Osteocyte (in vitro differentiated cells): ENCODE measurements at places on chromosomes 5 and 9. TPM values are rescaled to one million over a fixed set of nuclear protein-coding genes. Genes with fewer than 3 reads are reported as not detected.

Gene GMCL2
- total RNA-seq, result not detected in 2 replicates

Gene PRUNE2
- total RNA-seq, result 1.0 and 1.3 TPM in 2 replicates

Gene TTC16
- not detected in 2 replicates for total RNA-seq

Gene PCDH12
- total RNA-seq, result not detected in 2 replicates

Gene C9orf50
- total RNA-seq, result not detected in 2 replicates

Gene RNF183
- total RNA-seq, result not detected in 2 replicates

Gene CDH18
- total RNA-seq, result not detected in 2 replicates

Gene TNIP1
- 73.5 and 85.5 TPM in 2 replicates for total RNA-seq

DNA sequence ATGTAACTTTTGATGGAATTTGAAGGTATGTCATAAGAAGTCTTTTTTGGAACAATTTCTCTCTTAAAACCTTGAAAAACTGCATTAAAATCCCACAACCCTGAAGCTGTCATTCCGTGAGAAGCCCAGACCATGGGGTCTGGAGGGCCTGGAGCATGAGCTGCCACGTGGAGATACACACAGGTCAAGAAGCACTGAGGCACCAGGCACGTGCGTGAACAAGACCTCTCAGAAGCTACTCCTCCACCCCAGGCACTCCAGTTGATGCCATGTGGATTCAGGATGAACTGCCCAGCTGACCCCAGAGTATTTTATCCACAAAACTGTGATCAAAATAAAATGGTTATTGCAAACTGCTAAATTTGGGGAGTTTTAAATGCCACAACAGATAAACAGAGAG lies 227.5 kb upstream of the BRINP1 start:
- H3K36me3 ChIP-seq, result no peaks in the 10 kb centered on the region
- no peaks in the 10 kb centered on the region for H3K4me1 ChIP-seq
- H3K27ac ChIP-seq, result no peak overlapping the region
- no peak overlapping the region for H3K4me3 ChIP-seq
- DNase-seq, result no peak

GRCh38 chr9:10387282-10387681 lies 225.5 kb downstream of the PTPRD start:
- peaks cover 4% of the 10 kb centered on the region for H3K27me3 ChIP-seq
- no peaks in the 10 kb centered on the region for H3K36me3 ChIP-seq
- no peak for DNase-seq
- no peak overlapping the region for H3K4me3 ChIP-seq

- no peak for DNase-seq
- H3K27ac ChIP-seq, result no peak overlapping the region
- H3K4me1 ChIP-seq, result peaks cover 17% of the 10 kb centered on the region
- H3K4me3 ChIP-seq, result no peak overlapping the region
These were observed 88.5 kb upstream of the NR5A1 start for GRCh38 chr9:124595743-124596142.

DNA sequence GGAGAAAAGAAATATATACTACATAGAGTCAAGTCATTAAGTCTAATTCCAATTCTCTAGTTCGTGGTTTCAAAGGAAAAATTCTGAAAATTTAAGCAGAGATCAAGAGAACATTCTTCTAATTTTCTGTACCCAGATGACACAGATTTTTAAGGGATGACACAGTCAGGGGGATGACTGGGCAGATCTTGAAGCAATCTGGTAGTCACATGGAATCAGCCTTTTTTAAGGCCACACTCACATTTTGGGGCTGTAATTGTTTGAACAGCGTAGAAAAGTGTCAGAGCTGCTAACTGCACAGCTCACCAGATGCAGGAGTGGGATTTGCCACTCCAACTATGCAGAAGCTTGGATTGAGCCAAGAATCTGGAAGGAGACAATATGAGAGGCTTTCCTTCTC lies 20.4 kb downstream of the PDE4D start:
- no peaks in the 10 kb centered on the region for H3K36me3 ChIP-seq
- H3K27me3 ChIP-seq, result no peaks in the 10 kb centered on the region
- peak overlapping the region; percentile 58 for H3K27ac ChIP-seq
- H3K4me1 ChIP-seq, result peaks cover 3% of the 10 kb centered on the region
- DNase-seq, result no peak

GRCh38 chr5:63935103-63935502 lies 27.1 kb downstream of the HTR1A start:
- no peak overlapping the region for H3K4me3 ChIP-seq
- H3K27me3 ChIP-seq, result no peaks in the 10 kb centered on the region
- DNase-seq, result no peak
- no peaks in the 10 kb centered on the region for H3K36me3 ChIP-seq

- no peak for DNase-seq
- H3K36me3 ChIP-seq, result no peaks in the 10 kb centered on the region
- H3K4me1 ChIP-seq, result no peaks in the 10 kb centered on the region
These were observed 84.5 kb downstream of the ACER2 start for GRCh38 chr9:19493174-19493811.

DNA sequence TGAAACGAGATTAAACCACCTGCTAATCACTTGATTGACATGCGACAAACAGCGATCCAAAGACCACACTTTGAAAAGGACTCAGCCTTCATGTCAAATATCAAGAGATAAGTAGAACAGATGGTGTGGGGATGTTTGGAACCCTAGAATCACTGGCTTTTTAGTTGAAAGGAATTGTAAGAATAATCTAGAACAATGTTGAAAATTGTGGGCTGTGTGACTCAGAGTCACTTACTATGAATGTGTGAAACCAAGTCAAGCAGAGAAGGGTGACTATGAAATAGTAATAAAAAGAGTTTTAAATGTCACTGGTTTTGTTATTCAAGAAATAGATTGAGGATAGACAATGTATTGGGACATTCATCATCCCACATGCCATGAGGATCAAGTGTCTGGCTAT lies 14.1 kb upstream of the C1QTNF3 start:
- no peak overlapping the region for H3K4me3 ChIP-seq
- H3K27me3 ChIP-seq, result no peaks in the 10 kb centered on the region
- peaks cover 5% of the 10 kb centered on the region for H3K36me3 ChIP-seq

- no peak overlapping the region for H3K4me3 ChIP-seq
- no peaks in the 10 kb centered on the region for H3K36me3 ChIP-seq
- no peak for DNase-seq
- no peak overlapping the region for H3K27ac ChIP-seq
- H3K4me1 ChIP-seq, result no peaks in the 10 kb centered on the region
These were observed 1850.9 kb upstream of the NUDT12 start for GRCh38 chr5:105413406-105413990.

GRCh38 chr9:6484210-6484609 lies 71.2 kb downstream of the UHRF2 start:
- H3K27me3 ChIP-seq, result no peaks in the 10 kb centered on the region
- no peak for DNase-seq
- H3K4me1 ChIP-seq, result no peaks in the 10 kb centered on the region
- H3K27ac ChIP-seq, result no peak overlapping the region

DNA sequence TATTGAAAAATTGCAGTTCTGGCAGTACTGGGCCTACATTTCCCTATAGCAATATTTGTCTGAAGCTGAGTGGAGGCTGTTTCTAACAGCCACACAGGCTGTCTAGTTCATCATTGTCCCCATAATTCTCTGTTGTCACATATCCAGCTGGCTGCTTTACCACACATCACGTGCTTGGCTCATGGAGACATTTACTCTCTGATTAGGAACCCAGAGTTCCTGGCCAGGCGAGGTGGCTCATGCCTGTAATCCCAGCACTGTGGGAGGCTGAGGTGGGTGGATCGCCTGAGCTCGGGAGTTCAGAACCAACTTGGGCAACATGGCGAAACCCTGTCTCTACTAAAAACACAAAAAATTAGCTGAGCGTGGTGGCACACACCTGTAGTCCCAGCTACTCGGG lies 81.4 kb downstream of the PGM5 start:
- DNase-seq, result no peak
- no peak overlapping the region for H3K27ac ChIP-seq
- H3K27me3 ChIP-seq, result no peaks in the 10 kb centered on the region
- no peak overlapping the region for H3K4me3 ChIP-seq
- no peaks in the 10 kb centered on the region for H3K36me3 ChIP-seq
- H3K4me1 ChIP-seq, result no peaks in the 10 kb centered on the region

- H3K4me1 ChIP-seq, result peaks cover 2% of the 10 kb centered on the region
- no peak for DNase-seq
- no peaks in the 10 kb centered on the region for H3K36me3 ChIP-seq
- no peak overlapping the region for H3K27ac ChIP-seq
- peaks cover 3% of the 10 kb centered on the region for H3K27me3 ChIP-seq
These were observed 291.6 kb upstream of the C9orf72 start for GRCh38 chr9:27864644-27865438.

GRCh38 chr9:13939134-13939533 lies 374.8 kb downstream of the NFIB start:
- no peaks in the 10 kb centered on the region for H3K36me3 ChIP-seq
- no peak overlapping the region for H3K4me3 ChIP-seq
- peaks cover 22% of the 10 kb centered on the region for H3K4me1 ChIP-seq
- DNase-seq, result no peak
- no peak overlapping the region for H3K27ac ChIP-seq

DNA sequence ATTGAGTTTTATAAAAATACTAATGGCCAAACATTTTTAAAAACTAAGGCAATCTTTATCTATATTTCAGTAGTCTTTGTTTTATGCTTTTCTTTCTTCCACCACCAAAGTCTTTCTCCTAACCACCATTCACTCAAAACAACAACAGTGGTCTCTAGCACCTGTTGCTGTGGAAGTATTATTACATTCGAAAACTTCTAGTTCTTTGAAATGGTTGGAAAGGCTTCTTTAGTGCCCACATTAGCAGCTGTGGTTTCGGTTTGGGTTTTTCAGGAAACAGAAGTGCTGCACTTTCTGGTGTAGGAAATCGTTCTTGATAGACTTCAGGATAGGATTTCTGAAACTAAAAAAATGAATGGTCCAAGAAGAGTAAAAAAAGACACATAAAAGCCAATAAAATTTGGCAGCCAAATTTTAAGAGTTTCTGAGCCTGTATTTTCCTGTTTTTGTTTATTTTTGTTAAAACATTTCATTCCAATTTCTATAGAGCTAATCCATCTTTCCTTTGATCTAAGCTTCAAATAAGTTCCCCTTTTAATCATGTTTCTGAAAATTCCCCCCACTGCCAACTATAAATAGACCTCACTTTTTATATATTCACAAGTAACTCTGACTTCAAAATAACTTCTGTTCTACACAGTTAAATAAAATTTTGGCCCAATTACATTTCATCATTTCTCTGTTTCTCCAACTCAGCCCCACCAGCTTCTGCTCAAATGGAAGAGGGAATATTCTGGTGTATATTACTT lies 102.2 kb downstream of the DEPDC1B start:
- H3K27me3 ChIP-seq, result no peaks in the 10 kb centered on the region
- no peak for DNase-seq
- peaks cover 4% of the 10 kb centered on the region for H3K36me3 ChIP-seq
- H3K4me1 ChIP-seq, result peaks cover 14% of the 10 kb centered on the region
- H3K4me3 ChIP-seq, result no peak overlapping the region

GRCh38 chr5:111132731-111133435 lies 40.7 kb downstream of the WDR36 start:
- no peaks in the 10 kb centered on the region for H3K4me1 ChIP-seq
- no peak overlapping the region for H3K4me3 ChIP-seq
- DNase-seq, result no peak
- no peaks in the 10 kb centered on the region for H3K27me3 ChIP-seq
- peaks cover 2% of the 10 kb centered on the region for H3K36me3 ChIP-seq
- no peak overlapping the region for H3K27ac ChIP-seq
